ENCODE measurements at places on chromosomes 3 and 15.

- DNase-seq = no peak
Observed at GRCh38 chr3:24389108-24390090, 105.3 kb downstream of the THRB start.

DNA sequence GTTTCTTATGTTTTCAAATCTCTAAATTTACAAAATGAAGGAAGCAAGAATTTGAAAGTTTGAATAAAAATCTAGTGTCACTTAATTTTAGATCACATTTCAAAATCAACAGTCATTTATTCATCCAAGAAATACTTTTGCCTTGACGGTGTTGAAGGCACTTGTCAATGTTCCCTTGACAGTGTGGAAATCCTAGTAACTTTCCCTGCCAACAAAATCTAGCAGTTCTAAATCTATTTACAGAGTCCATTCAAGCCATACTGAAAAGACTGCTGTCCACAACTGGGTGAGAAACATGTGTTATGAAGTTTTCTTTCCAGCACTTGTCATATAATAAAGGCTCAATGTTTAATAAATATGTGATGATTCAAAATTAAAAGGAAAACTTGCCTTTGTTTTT lies 8.6 kb upstream of the MAP2K5 start:
- no peak for DNase-seq

- DNase-seq = no peak
Observed at GRCh38 chr15:79161837-79162508, 71.4 kb upstream of the RASGRF1 start.

DNA sequence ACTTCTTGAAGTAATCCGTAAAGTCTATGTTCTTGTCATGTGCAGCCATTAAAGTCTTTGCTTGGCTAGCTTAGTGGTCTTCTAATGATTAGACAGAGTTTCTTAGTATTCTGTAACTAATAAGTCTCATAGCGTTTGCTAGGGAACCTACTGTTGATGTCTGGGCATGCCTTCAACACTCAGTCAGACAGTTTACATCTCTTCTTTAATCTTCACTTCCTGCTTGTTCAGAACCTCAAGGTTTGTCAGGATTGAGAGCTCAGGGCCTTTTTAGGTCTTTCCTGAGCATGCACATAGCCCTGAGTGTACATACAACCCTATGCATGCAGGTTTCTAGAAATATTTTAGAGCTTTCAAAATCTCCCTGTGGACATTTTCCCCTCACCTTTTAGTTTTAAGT lies 426.3 kb downstream of the AGBL1 start:
- DNase-seq = no peak

- DNase-seq = no peak
Observed at GRCh38 chr3:45259133-45259532, 33.0 kb upstream of the TMEM158 start.

DNA sequence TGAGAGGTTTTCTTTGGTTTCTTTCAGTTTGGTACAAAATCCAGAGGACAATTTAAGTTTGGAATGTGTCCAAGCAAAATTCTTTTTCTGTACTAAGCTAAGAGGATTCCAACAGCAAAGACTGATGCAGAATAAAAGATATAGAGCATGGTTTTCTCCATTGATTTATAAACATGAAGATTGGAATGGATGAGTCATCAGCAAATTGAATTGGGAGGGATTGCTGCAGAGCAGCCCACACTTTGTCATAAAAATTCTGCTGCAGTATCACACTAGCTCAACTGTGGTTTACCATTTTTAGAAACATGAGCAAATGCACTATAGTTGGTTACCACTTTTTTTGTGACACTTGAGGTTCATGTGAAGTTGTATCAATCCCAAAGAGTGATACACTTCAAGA lies 16.1 kb upstream of the LARP6 start:
- DNase-seq = no peak

DNA sequence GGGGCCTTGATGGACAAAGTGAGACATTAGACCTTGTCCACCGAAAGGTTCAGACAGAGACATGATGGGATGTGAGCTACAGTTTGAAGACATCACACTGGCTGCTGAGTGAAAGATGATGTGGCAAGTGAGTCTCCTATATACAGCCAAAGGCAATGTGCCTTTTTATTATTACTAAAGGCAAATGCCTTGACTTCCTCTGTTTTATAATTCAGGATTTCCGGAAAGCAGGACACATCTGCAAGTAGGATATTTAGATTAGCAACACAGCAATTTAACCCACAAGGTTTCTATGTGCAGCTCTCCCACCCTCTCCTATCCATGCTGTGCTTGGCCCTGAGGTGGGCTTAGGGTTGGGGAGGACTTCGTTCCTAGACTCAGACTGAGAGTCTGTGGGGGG lies 20.7 kb downstream of the SPATA12 start:
- peak; percentile 43 for DNase-seq

DNA sequence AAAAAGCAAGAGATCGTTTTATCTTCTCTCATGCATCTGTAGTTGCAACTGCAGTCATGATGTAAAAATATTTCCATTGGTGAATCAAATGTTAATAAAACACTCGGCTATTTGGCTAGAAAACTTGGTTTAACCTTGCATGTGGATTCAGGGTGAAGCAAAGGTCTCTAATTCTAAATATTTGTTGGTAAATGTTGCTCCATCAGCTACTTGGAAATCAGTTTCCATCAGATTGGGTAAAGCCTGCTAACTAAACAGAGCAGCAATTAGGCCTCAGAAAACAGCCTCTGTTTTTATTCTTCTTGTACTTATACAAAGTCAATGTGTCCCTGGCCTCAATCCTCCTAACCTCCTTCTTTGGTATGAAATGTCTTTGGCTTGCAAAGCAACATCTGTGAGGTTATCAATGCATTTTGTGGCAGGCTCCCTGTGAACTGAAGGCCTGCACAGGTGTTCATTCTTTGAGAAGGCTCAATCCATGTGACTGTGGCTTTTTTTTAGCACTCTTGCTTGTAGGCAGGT lies 312.3 kb downstream of the WDR72 start:
- DNase-seq = no peak

DNA sequence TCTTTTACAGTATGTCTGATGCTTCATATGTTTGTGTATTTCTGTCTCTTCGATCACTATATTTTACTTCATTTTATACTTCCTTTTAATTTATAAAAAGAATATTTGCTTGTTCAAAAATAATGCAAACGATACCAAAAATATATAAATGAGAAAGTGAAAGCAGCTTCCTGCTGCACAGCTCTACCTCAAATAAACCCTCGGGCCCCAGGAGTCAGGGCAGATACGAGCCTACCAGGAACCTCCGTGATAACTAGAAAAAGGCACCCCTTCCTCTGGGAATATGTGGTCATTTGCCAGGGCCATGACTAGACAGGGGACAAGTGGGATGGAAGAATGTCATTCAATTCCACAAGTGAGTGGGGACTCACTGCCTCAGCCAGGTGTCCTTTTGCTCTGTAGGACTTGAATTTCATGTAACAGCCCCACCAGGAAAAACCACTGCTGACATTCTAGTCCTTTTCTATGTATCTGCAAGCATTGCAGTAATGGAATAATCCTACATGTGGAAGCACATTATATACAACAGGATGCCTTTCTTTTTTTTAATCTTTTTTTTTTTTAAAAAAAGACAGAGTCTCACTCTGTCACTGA lies 133.3 kb downstream of the SUCLG2 start:
- no peak for DNase-seq

DNA sequence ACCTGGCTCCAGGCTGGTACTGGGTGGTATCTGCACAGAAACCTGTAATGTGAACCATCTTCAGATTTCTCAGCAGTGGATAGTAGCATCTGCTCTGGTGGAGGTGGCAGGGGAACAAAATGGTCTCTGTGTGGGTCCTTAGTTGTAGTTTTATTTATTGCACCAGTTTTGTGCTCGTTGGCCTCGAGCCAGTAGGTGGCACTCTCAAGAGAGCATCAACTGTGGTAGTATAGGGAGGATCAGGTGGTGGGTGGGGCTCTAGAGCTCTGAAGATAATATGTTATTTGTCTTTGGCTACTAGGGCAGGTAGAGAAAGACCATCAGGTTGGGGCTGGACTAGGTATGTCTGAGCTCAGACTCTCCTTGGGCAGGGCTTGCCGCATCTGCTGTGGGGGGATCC lies 254.0 kb upstream of the GPR149 start:
- DNase-seq = peak; percentile 21

- DNase-seq = no peak
Observed at GRCh38 chr3:134326760-134327593, 47.3 kb downstream of the AMOTL2 start.

GRCh38 chr15:51782357-51782896 lies 31.0 kb downstream of the TMOD2 start:
- peak; percentile 48 for DNase-seq

Data from KBM-7 (cell line).